ENCODE measurements at places on chromosomes 11 and 22.

- DNase-seq: no peak
These were observed 17.2 kb downstream of the MYEOV start for GRCh38 chr11:69310934-69311766.

DNA sequence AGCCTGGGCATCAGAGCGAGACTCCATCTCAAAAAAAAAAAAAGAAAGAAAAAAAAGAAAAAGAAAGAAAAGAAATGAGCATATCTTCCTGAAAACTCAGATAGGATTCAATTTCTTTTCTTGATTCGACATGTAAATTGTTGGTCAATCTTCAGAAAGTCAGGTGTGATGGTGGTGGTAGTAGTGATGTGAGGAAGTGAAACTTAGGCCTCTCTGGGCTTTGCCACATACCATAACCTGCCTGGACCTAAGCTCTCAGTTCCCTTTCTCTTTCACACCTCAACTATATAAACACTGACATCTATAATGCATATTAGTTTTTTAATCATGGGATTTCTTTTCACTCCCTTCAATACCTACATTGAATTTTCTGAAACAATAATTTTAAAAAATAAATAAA lies 98.0 kb upstream of the TBCEL start:
- no peak for DNase-seq

DNA sequence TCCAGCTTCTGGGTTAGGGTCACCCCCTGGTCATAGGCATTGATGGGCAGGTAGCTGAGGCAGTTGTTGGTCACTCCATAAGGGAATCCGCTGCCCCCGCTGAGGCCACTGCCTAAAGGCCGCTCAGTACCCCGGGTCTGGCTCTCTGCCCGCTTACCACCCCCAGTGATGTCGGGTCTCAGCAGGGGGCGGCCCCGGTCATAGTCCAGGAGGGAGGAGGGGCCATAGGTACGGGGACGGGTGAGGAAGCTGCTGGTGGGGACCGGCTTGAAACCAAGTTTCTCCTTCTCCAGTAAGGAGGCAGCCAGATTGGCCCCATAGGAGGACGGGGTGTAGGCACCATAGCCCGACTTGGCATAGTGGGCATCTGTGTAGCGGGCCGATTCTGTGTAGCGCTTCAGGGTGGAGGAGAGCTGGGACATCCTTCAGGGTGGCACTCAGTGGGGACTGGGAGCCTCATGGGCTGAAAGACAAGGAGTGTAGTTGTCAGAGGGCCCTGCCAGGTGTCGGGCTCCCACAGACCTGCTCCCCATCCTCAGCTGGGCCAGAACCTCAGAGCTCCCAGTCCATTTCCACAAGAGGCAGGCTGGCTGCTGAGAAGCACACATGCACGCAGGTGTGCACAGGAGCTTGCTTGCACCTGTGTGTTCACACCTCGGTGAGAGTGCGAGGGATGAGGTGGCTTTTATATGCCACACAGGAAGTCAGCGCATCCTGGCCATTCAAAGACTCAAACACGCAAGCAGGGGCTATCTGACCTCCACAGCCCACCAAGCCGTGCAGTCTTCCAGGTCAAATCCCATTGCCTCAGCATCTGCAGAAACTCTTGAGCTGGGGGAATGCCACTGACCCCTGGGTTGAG lies 8.2 kb downstream of the USP2 start:
- DNase-seq: no peak

DNA sequence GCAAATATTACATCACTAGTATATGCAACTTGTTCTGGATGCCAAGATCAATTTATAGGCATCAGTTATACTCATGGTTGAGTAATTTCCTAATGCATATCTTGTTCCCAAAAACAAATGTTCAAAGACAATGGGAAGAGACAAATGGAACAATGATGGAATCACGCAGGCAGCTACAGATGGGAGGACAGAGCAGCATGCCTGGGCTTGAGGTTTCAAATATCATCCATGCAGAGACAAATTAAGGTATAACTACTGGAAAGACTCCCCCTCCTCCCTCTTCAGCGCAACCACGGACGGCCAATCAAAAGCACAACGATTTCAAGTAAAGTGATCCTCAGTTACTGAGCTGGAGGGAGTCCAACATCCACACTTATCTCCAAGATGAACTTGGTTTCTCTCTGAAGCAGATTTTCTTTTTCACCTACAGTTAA lies 106.8 kb downstream of the CCDC83 start:
- peak; percentile 89 for DNase-seq

GRCh38 chr22:25183949-25184619 lies 15.6 kb upstream of the CRYBB3 start:
- no peak for DNase-seq

DNA sequence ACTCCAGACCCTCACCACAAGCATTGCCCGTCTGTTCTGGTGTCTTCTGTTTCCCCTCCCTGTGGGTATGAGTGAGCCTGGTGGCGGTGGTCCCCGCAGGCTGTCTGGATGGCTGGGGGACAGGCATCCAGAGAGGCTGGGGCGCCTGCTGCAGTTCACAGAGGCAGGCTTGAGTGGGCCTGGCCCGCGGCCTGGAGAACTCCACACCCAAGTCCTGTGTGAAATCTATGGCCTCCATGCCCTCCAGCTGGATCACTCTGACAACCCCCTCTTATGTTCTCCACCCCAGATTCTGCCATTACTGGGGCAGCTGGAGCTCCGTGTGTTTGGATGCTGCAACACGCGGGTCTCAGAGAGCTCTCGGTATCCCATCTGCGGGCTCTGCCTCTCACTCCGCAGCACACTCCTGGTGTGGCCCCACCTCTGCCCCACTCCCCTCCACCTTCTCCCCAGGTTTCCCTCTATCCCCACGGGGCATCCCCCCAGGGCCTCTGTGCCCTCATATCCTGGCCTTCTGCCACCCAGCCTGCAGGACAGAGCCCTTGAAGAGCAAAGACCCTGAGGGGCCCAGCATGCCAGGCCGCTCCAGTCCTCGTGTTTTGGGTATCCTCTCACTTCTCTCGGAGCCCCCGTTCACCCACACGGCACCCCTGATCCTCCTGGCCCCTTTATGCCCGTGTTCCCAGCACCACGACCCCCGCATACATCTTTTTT lies 31.3 kb downstream of the LRRC74B start:
- no peak for DNase-seq

Measured in fibroblast of pulmonary artery (primary cell).